Activated B cell treated with CpG ODN at 0.5 μM for 24 hours (primary cell): ENCODE measurements at places on chromosomes 7 and 10. TPM values are rescaled to one million over a fixed set of nuclear protein-coding genes. Genes with fewer than 3 reads are reported as not detected.

DNA sequence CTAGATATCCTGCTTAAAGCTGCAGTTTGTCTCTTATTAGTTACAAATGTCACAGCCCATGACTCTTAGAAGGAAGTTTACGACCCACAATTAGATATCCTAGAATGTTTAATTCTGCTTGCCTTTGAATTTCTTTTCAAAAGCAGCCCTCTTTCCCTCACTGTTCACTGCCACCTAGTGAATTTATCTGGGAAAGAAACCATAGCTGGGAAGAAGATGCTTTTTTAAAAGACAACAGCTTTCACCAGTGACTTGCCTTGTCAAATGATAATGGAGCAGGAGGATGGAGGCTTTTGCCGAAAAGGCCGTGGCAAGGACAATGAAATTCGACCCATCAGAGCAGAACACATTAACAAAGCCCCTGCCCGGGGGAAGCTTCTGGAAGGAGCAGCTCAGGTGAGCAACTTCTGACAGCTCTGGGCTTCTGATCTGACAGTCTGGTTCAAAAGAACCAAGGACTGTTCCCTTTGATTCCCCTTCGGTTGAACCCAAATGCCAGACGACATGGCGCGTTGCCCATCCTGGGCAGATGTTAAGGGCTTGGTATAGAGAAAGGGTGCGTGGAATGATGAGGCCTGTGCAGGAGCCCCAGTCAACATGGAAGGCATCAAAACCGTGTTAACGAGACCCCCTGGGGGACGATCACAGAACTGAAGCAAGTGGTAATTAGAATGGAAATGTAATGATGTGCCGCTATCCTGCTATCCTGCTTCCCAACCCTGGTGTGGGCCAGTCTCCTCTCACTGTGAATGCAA is 236.8 kb downstream of the FRMD4A start:
- DNase-seq: no peak
- no peak overlapping the region for H3K4me3 ChIP-seq
- peaks cover 4% of the 10 kb centered on the region for H3K27me3 ChIP-seq
- H3K27ac ChIP-seq: no peak overlapping the region
- no peaks in the 10 kb centered on the region for H3K36me3 ChIP-seq

- H3K27me3 ChIP-seq: no peaks in the 10 kb centered on the region
- no peak overlapping the region for H3K27ac ChIP-seq
- H3K4me1 ChIP-seq: no peaks in the 10 kb centered on the region
- H3K4me3 ChIP-seq: no peak overlapping the region
- H3K36me3 ChIP-seq: no peaks in the 10 kb centered on the region
Observed at GRCh38 chr10:33812586-33812985, 478.1 kb upstream of the NRP1 start.

DNA sequence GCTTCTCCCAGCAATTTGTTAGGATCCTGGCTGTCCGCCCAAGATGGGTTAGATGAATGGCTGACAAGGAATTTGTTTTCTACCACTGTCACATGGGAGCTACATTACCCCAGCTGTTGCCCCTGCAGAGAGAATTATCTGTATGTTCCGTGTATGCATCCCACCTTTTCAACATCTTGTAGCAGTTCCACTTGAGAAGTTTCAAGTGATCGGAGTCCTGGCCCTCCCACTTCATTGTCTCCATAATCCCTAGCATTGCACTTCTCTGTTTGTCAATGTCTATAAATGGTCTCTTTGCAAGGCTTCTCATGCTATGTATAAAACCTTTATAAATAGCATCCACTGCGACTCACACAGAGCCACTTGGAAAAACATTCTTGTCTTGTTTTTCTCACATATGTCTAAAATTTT is 972.5 kb downstream of the CNTNAP2 start:
- no peak for DNase-seq
- H3K27me3 ChIP-seq: no peaks in the 10 kb centered on the region
- H3K4me3 ChIP-seq: no peak overlapping the region
- H3K4me1 ChIP-seq: no peaks in the 10 kb centered on the region
- no peaks in the 10 kb centered on the region for H3K36me3 ChIP-seq

GRCh38 chr10:86313621-86314041 is 53.0 kb downstream of the GRID1 start:
- no peak overlapping the region for H3K27ac ChIP-seq
- no peaks in the 10 kb centered on the region for H3K36me3 ChIP-seq
- peaks cover 10% of the 10 kb centered on the region for H3K27me3 ChIP-seq
- no peak for DNase-seq

GRCh38 chr7:1062296-1063294 is 18.2 kb downstream of the GPR146 start:
- H3K27ac ChIP-seq: peak overlapping the region; percentile 65
- peak; percentile 54 for DNase-seq
- H3K36me3 ChIP-seq: peaks cover 3% of the 10 kb centered on the region
- peak overlapping the region; percentile 52 for H3K4me3 ChIP-seq
- peaks cover 54% of the 10 kb centered on the region for H3K4me1 ChIP-seq

DNA sequence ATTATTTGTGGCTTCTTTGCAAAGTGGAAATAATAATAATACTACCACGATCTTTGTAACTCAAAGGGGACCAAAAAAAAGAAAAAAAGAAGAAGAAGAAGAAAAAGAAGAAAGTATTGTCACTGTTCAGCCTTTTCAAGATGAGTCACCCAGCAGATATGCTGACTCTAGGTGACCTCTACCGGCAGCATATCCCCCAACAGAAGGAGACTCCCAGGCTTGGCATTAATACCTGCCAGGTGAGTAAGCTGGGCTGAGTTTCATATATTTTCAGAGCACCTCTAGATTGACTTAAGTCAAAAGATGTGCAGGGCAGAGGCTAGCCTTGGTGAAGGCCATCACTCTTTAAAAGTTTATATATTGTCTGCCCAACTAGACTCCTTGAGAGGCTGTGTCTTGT is 30.4 kb upstream of the GPR26 start:
- peaks cover 18% of the 10 kb centered on the region for H3K27me3 ChIP-seq
- no peak overlapping the region for H3K4me3 ChIP-seq
- no peak overlapping the region for H3K27ac ChIP-seq
- H3K4me1 ChIP-seq: no peaks in the 10 kb centered on the region

GRCh38 chr7:20835111-20835750 is 48.5 kb upstream of the SP8 start:
- peaks cover 8% of the 10 kb centered on the region for H3K27me3 ChIP-seq
- H3K27ac ChIP-seq: no peak overlapping the region
- DNase-seq: no peak
- H3K36me3 ChIP-seq: no peaks in the 10 kb centered on the region

- H3K27ac ChIP-seq: no peak overlapping the region
- DNase-seq: no peak
- H3K4me1 ChIP-seq: no peaks in the 10 kb centered on the region
- no peak overlapping the region for H3K4me3 ChIP-seq
Observed at GRCh38 chr10:69641261-69641980, 11.4 kb downstream of the FAM241B start.

DNA sequence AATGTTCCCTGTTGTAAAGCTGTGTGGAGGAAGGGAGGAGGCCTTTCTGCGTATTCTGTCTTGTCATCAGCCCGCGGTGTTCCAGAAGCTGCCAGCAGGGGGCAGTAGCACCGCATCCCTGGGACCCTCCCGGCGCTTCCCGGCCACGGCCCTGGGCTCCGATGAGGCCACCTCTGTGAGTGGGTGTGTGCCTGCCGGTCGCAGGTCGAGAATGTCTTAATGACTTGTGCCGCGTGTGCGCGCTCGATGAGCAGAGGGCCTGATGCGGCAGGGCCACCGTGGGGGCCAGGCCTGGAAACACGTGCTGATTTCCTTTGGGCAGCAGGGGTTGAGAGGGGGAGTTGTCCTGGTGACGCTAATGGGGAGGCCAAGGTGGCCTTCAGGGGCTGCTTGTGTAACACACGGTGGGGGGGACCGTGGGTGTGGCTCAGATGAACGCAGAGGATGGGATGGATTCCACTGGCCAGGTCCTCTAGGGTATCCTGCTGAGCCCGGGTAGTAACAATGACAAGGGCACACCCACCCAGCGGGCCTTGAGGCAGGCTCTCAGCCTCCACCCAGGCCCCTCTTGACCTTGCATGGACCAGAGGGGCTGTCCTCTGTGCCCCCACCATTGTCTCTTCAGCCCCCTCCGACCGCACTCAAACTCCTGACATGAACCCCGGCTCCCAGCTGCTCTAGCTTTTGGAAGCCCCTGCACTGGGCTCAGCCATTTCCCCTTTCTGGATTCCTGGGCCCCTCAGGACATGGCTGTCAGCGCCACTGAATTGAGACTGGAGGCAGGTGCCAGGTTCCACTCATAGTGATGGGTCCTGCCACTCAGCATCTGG is 135.9 kb upstream of the PODXL start:
- no peaks in the 10 kb centered on the region for H3K4me1 ChIP-seq
- H3K27ac ChIP-seq: no peak overlapping the region
- peaks cover 32% of the 10 kb centered on the region for H3K27me3 ChIP-seq

- H3K4me1 ChIP-seq: no peaks in the 10 kb centered on the region
- H3K27me3 ChIP-seq: no peaks in the 10 kb centered on the region
- no peak overlapping the region for H3K4me3 ChIP-seq
- H3K36me3 ChIP-seq: no peaks in the 10 kb centered on the region
Observed at GRCh38 chr7:12864470-12865046, 177.1 kb downstream of the ARL4A start.

DNA sequence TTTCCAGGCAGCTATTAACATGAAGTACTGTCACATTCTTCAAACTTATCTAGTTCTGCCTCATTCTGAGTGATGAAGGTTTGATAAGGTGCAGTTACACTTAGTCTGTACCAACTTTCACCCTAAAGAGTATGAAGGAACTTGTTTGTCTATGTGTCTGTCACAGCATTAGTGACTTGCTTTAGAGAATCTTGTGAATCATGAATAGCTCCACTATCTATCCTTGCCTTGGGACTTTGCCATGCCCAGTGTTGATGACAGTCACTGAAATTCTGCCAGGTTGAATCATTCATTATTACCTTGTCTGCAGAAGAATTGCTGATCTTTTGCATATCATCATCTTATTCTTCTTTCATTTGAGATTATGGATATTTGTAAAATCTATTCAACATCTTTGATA is 50.9 kb upstream of the A1CF start:
- no peak overlapping the region for H3K4me3 ChIP-seq
- H3K36me3 ChIP-seq: no peaks in the 10 kb centered on the region
- H3K27ac ChIP-seq: no peak overlapping the region
- H3K27me3 ChIP-seq: peaks cover 6% of the 10 kb centered on the region
- no peaks in the 10 kb centered on the region for H3K4me1 ChIP-seq

The DDX50 gene
- 36.3 and 41.7 TPM in 2 replicates for total RNA-seq
